ENCODE measurements at places on chromosomes 5 and 9.
A peak's percentile ranks its signal among the peaks of the same experiment; 100 is the strongest.

DNA sequence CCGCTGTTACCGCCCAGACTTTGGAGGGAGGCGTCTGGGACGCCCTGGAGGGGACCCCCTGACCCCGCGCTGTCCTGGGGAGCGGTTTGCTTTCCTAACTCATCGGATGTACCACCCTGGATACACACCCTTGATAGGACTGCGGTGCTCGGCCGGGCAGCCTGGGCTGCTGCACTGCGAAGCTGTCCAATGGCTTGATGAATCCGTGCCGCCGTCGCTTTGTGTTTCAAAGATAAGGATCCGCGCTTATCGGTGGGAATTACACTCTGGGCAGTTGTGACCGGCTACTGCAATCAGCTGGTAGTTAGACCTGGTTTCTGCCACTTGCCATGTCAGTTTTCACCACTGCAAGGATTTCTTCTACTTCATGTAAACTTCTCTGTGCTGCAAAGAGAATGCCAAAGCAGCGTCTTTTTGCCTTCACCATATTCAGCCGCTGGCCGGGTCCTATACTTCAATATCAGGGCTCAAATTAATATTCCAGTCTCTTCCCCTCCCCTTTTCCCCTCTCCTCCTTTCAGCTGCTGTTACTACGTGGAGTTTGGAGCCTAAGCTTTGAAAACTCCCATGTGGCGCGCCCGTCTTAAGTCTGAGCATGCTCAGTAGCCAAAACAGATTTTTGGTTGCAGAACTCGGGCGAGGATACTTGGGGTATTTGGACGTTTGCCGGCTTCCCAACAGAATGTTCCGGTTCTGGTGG lies 727 bp downstream of the SMAD5 start:
- DNase-seq: peak; percentile 51

DNA sequence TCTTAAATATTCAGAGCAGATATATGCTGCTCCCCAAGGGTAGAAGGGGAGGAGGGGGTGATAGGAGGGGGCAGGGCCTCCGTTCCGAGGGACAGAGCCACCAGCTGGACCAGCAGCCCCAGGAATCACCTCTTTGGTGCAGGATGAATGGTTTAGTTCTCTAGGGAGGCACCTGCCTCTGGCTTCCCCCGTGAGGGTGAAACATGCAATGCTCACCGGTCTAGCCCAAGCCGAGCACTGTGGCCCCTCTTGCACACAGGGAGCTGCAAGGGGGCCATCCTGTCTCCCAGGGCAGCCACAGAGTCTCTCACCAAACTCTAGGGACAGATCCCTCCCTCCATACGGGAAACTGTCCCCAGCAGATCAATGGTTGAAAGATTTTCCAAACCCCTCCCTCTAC lies 163.7 kb downstream of the DAB2IP start:
- no peak for DNase-seq

DNA sequence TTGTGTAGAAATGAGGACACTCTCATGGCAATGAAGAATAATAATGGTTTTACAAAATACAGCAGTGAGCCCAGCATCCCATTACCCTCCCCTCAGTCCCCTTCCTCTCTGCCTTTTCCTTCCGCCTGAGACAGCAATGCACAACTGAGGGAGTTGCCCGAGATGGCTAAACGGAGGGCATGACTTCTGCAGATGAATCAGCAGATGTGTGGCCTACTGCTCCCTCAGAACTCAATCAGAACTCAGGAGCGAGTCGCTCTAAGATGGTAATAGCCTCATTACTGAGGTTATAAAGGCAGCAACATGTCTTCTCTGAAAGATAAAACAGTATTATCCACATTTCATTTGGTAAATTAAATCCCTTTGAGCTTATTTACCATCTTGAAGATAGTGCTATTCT lies 326.6 kb downstream of the ENC1 start:
- no peak for DNase-seq

DNA sequence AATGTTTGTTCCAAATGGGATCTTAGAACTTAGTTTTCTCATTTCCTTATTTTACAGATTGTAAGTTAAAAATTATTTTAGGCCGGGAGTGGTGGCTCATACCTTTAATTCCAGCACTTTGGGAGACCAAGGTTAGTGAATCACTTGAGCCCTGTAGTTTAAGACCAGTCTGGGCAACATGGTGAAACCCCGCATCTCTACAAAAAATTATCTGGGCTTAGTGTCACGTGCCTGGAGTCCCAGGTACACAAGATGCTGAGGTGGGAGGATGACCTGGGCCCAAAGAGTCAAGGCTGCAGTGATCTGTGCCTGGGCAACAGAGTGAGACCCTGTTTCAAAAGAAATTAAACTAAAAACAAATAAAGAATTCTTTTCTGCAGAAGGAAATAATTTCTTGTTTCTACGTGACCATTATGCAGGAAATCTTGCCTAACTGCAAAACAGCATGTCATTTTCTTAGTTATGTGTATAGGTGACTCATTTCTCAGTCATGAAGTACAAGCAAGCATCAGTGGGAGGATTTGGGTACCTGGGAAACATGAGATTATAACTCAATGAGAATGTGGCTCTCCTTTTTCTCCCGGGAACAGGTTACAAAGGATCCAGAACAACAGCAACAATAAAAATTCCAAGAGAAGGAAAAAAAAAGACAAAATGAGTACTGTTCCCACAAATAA lies 375.1 kb upstream of the ST8SIA4 start:
- DNase-seq: no peak

- DNase-seq: no peak
Measured at GRCh38 chr9:91243029-91243428, 118.7 kb downstream of the AUH start.

- no peak for DNase-seq
Measured at GRCh38 chr5:77311214-77311571, 100.7 kb downstream of the PDE8B start.

GRCh38 chr9:4815381-4815956 lies 22.7 kb downstream of the RCL1 start:
- DNase-seq: no peak
